ENCODE measurements at places on chromosomes 2 and 18.

GRCh38 chr2:100568989-100569388 is 6.2 kb downstream of the PDCL3 start:
- no peak for DNase-seq

- DNase-seq, result no peak
These were observed 245.4 kb downstream of the GALR1 start for GRCh38 chr18:77495079-77495478.

- DNase-seq, result no peak
These were observed 23.4 kb upstream of the CYP1B1 start for GRCh38 chr2:38099099-38100028.

GRCh38 chr2:234457421-234457820 is 39.5 kb downstream of the ARL4C start:
- no peak for DNase-seq

DNA sequence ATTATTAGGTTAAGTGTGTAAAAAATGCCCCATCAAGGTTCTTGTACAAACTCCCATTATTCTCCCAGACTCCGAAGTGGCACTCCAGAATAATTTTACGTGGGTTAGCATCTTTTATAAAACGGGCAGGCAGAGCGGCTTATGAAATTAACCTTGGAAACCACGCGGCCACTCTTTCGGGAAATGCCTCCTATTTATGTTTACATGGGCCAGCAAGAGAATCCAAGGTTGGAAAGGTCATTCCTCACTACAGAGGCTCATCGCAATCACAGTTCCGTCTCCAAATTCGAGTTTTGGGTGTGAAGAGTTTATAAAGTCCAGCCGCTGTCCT is 1.2 kb upstream of the IMPA2 start:
- no peak for DNase-seq

- DNase-seq, result no peak
These were observed 228.7 kb downstream of the ATAD2B start for GRCh38 chr2:23698116-23698693.

DNA sequence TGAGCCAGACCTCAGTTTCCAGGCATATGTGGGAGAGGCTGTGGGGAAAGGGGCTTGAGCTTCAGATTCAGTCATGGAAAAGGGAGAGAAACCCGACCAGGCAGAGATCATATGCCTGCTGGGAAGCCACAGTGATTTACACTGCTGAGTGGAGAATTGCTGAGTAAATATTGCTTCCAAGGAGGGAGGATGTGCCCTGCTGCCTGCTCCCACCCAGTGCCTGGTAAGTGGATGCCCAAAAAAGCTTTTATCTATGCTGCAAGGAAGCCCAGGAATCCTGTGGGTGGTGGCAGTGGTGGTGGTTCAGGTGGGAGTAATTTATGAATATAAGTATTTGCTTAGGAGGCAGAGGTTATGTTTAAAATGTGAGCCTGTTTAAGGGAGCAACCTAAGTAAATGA is 39.5 kb downstream of the INO80C start:
- DNase-seq, result no peak

DNA sequence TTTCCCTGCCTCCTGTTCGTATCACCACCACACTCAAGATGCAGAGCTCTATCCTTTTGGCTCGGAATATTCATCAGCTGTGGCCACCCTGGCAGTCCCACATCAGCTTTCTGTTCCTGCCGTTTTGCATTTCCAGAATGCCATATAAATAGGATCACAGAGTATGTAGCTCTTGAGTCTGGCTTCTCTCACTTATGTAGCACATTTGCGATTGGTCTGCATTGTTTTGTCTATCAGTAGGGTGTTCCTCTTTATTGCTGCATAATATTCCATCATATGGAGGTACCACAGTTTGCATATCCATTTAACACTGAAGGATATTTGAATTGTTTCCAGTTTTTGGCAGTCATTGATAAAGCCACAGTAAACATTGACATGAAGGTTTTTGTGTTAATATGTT is 104.6 kb downstream of the SH3RF3 start:
- no peak for DNase-seq

GRCh38 chr2:120219291-120219690 is 3.9 kb downstream of the TMEM185B start:
- DNase-seq, result no peak

- no peak for DNase-seq
These were observed 43.3 kb downstream of the SNED1 start for GRCh38 chr2:241041589-241042158.

GRCh38 chr2:217919781-217920351 is 82.9 kb downstream of the TNS1 start:
- no peak for DNase-seq

DNA sequence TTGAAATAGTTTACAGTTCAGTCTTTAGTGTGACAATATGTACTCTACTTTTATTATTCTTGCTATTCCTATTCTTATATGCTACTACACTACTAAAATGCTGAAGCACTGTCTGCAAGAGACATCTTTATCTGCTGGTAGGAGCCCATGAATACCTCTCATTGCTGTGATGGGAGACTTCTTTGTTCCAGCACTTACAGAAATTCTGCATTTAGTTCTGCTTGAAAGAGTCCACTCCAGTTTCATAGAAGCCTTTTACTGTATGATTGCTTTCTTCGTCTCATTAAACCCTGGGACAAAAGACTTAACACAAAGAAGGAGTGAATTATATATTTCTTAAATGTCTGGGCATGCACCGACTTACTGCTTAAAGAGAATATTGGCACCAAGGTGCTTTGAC is 272.7 kb downstream of the CD226 start:
- DNase-seq, result no peak

DNA sequence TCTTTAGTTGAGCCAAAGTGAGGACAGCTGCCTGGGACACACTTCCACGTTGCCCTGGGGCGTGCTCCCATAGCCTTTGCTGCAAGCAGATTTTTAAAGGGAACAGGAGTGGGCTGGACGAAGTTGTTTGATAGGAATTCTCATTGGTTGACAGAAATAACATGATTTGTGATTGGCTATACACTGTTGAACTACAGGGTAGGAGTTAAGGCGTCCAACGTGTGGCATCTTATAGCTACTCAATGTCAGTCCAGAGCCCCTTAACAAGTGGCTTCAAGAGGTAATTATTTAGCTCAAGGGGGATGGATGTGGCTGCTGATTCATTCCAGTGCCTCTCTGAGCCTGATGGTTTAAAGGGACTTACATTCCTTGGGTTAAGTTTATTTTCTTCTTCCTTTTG is 65.5 kb downstream of the ACAA2 start:
- no peak for DNase-seq

- no peak for DNase-seq
These were observed 364.2 kb downstream of the ZNF516 start for GRCh38 chr18:76130845-76131244.

GRCh38 chr2:33535421-33535820 is 59.0 kb downstream of the RASGRP3 start:
- no peak for DNase-seq

- no peak for DNase-seq
These were observed 22.8 kb upstream of the RUFY4 start for GRCh38 chr2:218046238-218046637.

DNA sequence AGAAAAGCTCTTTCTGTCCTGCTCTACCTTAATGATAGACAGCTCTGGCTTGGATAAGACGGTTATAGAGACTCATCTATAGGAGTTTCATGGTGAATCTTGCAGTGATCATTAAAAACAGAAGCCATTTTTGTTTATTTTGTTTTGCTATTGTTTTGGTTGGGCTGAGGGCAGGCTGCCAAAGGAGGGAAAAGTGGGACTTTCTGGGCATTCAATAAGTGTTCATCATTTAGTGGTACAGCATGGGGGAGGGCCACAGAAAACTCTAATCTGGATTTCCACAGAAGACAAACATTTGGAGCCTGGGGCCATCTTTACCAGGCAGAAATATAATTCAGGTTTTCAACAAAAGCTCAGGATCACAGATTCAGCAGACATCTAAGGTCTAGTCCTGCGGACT is 62.4 kb upstream of the EFEMP1 start:
- DNase-seq, result no peak

DNA sequence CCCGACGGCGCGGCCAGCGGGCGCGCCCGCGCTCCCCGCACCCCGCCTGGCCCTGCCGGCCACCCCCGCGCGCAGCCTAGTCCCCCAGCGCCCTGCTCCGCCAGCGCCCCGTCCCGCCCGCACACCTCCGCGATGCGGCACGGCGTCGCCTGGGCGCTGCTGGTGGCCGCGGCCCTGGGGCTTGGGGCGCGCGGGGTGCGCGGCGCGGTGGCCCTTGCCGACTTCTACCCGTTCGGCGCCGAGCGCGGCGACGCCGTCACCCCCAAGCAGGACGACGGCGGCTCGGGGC is 232 bp downstream of the SNED1 start:
- no peak for DNase-seq

DNA sequence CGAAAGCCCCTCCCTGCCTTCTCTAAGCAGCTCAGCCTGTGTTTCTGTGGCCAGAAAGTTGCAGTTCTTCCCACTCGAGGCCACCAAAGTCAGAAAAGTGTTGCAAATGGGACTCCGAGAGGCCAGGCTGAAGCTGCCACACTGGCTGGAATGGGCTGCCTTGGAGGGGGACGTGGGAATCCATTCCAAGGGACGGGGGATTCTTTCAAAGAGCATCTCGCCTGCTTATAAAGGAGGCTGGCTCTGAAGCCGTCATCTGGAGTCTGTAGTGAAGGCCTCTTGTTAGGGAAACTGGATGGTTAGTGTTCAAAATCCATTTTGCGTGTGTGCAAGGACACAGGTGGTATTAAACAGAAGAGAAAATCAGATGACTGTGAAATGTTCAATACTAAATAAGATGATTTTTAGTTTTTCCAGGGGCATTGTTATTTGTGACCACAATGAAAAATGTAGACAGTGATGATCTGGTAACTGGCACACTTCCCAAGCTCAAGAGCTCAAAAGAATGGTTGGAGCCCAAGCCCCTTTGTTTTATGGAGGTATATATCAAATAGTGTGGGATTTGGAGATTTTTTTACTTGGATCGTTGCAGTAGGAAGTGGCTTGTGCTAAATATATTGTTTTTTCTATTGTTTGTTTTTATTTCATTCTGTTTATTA is 782 bp downstream of the FAM228B start:
- no peak for DNase-seq

GRCh38 chr2:54385271-54385670 is 70.9 kb upstream of the SPTBN1 start:
- no peak for DNase-seq

DNA sequence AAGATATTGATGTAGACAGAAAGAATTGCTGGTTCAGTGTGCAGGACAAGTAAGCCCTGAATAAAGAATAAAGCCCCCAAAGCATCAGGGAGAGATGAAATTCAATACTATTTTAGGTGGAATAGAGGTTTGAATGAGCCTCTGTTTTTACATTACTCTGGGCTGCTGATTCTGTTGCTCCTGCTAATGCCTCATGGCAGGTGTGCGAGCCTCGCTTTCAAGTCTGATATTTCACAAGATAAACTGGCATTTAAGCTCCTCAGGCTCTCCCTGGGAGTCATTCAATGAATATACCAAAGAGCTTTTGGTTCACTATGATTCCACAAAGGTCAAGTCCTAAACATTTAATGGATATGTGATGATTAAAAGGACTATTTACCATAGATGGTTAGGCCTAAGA is 601.0 kb upstream of the SLC39A10 start:
- no peak for DNase-seq

- DNase-seq, result no peak
These were observed 7.6 kb upstream of the PLB1 start for GRCh38 chr2:28488083-28488830.

DNA sequence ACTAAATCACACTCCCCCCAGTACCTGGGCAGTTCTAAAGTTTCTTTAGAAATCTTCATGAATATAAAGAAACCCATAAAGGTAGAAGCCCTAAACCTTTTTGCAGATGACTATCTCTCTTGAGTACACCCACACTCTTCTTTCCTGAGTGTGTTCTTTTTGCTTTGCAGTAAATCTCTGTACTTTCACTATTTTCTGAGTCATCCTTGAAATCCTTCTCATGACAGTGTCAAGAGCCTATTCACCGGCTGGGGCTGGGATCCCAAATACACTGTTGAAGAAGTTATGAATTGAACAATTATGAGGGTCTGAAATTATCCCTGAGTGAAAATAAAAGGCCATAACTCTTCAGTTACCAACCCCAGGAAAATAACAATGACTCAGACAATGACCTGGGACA is 133.9 kb upstream of the CCDC195 start:
- DNase-seq, result no peak

GRCh38 chr18:22543769-22544168 is 126.1 kb upstream of the CTAGE1 start:
- DNase-seq, result no peak

DNA sequence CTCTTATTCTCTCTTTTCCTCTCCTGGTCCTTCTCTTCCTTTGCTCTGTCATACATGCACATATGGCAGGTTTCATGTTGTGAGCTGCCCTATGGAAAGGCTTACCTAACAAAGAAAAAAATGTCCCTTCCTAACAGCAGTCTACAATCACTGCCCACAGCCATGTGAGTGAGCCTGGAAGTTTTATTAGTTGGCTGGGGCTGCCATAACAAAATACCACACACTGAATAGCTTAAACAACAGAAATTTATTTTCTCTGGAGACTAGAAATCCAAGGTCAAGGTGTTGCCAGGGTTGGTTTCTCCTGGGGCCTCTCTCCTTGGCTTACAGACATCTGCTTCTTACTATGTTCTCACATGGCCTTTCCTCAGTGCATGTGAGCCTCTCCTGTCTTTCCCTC is 142.1 kb downstream of the TRIB2 start:
- DNase-seq, result no peak

GRCh38 chr2:202113571-202114142 is 40.6 kb downstream of the KIAA2012 start:
- no peak for DNase-seq

DNA sequence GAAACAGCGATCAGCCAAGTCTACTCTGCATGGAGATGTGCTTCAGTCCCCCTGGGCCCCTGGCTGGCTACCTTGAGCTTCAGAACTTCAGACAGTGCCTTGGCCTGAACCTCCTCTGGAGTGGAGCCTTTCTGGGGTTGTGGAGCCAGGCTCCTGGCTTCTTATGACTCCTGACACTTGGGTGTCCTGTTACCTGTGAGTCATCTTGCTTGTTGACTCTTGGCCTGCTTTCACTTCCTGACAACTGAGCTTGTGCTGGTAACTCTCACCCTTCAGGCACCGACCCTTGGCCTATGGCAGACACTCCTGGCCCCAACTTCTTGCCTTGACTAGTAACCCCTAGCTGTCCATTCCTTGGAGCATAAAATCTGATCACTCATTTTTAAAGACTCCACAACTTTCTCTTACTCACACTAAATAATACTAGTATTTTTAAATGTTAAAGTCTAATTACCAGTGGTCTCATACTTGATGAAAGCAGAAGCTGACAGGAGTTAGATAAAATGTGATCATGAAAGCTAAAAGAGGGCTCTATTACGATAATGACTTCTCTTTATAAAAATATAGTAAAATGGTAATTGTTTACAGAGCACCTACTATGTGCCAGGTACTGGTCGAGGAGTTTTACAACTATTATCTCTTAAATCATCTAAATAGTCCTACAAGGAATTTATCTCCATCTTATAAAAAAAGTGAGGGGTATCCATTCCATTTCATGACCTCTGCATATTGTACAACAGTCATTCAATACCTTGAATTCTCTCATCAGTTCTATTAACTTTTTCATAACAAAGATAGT is 46.3 kb upstream of the VIT start:
- DNase-seq, result no peak

GRCh38 chr2:46075848-46076247 is 221.4 kb upstream of the EPAS1 start:
- no peak for DNase-seq
